Uterus (tissue), 4 donors: ENCODE measurements at places on chromosomes 16 and 17. TPM values are rescaled to one million over a fixed set of nuclear protein-coding genes. Genes with fewer than 3 reads are reported as not detected.

DNA sequence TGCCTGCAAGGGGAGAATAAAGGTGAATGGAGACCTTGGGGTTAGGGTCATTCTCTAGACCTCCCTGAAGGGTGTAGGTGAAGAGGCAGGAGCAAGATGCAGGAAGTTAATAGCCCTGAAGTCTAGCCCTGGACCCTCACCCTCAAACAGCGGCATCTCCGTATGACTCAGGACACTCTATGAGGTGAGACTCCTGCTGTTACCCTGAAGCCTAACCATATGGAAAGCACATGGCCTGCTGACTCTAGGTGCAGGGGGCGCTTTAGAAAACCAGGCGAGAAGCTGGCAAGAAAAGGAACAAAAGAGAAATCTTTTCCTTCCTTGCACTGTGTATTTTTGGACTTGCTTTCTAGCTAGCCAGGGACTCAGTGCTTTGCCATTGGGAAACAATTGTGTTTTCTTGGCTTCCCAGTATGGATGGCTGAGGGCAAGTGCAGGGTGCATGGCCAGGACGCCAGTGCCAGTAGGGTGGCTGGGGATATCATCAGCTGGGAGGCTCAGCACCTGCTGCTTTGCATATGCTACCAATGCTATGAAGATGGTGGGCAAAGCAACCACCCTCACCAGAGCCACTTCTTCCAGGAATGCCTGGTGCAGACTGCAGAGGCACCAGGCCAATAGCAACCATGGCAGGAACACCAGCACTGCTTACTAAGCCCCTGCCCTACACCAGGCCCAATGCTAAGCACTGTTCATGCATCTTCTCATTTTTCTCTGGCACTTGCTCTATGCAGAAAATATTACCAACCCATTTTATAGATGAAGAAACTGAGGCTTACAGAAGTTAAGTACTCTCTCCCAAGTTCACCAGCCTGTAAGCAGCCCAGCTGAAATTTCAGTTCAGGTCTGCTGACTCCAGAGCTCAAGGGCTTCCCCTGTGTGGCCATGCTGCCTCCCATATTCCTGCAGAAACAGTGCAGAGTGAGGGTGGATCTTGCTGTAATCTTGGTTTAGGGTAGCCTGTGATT, 425.1 kb downstream of the SLC39A11 start:
- DNase-seq = no peak

DNA sequence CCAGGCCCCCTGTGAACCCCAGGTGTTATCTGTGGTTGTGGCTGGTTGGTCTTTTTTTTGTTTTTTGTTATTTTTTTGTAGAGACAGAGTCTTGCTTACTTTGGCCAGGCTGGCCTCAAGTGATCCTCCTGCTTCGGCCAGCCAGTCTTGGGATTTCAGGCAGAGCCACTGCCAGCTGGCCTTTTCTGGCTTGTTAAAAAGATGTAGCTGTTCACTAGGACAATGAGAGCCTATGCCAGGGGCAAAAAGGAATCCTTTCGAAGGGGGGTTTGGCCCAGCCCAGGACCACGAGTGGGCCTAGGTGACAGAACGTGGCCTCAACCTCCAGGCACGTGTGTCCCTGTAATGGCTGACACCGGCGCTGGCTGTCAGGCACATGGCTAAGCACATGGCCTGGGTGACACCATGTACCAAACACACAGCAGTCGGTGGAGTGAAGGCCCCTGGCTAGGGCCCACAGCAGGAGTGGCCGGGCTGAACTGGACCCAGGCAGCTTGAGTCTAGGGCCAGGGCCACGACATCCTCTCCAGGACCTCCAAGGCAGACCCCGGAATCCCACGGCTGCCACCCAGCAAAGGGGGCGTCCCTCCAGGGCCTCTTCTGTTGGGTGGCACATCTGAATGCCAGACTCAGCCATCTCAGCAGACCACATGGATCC, 6.9 kb upstream of the SLC38A8 start:
- DNase-seq = no peak

DNA sequence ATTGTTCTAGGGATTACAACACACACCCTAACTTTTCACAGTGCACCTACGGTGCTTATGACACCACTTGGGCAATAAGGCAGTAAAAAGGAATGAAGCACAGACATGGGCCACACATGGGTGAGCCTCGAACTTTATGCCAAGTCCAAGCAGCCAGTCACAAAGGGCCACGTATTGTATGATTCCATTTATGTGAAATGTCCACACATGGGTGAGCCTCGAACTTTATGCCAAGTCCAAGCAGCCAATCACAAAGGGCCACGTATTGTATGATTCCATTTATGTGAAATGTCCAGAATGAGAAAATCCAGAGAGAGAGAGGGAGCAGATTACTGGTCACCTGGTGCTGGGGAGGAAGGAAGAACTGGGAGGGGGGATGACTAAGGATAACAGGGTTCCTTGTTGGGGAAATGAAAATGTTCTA, 22.2 kb downstream of the RMI2 start:
- DNase-seq = no peak

DNA sequence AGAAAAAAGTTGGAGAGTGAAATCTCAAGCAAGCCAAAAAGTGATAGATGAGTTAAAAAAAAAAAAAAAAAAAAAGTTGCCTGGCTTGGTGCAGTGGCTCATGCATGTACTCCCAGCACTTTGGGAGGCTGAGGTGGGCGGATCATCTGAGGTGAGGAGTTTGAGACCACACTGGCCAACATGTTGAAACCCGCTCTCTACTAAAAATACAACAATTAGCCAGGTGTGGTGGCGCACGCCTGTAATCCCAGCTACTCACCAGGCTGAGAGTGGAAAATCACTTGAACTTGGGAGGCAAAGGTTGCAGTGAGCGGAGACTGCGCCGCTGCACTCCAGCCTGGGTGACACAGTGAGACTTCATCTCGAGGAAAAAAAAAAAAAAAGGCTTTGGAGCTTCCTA, 668.8 kb downstream of the WWOX start:
- DNase-seq = peak; percentile 32

DNA sequence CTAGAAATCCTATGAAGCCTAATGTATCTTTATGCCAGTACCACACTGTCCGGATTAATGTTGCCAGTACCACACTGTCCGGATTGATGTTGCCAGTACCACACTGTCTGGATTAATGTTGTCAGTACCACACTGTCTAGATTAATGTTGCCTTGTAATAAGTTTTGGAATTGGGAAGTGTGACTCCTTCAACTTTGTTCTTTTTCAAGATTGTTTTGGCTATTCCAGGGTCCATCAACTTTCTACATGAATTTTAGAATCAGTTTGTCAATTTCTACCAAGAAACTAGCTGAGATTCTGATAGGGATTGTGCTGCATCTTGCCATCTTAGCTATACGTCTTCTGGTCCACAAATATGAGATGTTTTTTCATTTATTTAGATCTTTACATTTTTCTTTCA, 68.7 kb downstream of the TBX4 start:
- DNase-seq = no peak

DNA sequence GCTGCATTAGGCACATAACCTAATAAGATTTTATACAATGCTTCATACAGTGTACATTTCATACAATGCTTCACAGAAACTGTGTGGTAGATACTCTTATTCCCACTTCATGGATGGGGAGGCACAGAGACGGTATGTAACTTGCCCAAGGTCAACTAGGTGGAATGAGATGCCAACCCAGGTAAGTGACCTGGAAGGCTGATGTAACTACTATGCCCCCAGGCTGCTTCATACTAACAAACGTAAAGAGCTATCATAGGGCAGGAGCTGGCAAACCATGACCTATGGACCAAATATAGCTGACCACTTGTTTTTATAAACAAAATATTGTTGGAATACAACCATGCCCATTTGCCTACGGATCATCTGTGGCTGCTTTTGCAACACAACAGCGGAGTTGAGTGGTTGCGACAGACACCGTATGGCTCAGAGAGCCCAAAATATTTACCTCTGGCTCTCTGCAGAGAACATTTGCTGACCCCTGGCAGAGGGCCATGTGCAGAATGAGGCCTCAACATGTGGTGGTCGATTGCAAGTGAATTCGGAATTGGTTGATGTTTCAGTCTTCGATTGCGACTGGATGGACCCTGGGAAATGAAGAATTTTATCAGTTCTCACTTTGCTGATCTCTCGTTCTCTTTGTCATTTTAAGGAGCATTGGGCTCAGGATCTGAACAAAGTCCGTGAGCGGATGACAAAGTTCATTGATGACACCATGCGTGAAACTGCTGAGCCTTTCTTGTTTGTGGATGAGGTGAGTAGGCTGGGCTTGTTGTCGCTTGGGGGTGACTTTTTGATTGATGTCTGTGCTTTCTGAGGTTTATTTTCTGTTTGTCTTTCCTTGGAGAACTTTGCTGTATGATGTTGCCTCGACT, 109.7 kb downstream of the PLCG2 start:
- DNase-seq = no peak

GRCh38 chr16:51816929-51817328, 665.9 kb upstream of the SALL1 start:
- no peak for DNase-seq

DNA sequence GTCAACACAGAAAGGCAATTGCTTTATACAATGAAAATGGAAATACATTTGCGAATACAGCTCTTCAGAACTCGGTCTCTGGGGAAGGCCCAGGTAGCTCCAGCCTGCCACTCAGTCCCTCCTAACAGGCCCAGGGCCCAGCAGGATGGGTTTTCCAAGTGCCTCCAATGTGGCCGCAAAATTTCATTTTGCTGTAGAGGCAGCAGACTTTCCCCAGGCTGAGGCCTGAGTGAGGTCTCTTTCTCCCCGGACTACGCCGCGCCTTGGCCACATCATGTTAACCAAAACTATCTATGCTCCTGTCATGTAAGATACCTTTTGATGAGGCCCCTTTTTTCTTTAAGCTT, 606.0 kb upstream of the SALL1 start:
- DNase-seq = no peak

GRCh38 chr17:73043686-73044581, 48.6 kb downstream of the SLC39A11 start:
- no peak for DNase-seq

DNA sequence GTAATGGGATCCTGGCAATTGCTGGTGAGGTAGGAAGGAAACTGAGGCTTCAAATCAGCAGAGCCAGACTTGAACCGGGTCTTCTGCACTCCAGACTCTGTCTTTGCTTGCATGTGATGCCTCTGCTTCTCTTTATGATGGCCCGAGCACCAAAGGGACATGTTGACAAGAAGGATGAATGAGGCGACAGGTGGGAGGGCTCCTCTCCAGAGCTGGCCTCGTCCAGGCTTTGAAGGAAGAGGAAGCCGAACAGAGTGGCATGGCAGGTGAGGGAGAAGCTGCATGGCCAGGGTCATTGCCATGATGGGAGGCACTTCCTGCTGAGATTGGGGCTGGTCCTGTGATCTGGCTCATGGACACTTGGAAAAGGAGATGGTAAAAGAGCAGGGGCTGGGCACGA, 40.8 kb downstream of the AKAP1 start:
- no peak for DNase-seq

GRCh38 chr17:45246861-45247428, 14.9 kb downstream of the SPATA32 start:
- DNase-seq = no peak

DNA sequence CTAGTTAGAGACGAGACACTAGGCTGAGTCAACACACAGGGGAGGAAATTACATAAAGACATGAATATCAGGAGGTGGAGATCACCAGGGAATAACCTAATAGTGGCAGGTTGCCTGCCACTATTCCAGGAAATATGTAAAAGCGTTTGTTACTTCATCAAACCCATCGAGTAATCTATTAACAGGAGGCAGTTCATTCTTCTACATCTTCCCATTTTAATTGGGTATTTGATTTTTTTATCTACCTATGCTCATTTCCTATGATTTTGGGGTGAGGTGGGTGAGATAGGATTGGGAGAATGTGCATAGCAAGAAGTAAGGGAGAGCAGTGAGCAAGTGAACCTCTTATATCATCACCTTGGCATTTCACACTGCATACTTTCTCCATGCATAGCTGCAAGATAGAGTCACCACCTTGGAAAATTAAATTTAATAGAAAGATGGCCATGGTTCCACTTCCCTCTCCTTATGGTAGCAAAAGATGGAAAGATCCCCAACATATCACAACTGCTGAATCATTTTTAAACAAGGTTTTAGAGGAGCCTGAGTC, 312.2 kb downstream of the TMEM114 start:
- no peak for DNase-seq

GRCh38 chr17:9363440-9364350, 211.9 kb downstream of the STX8 start:
- DNase-seq = no peak

GRCh38 chr17:9472094-9472493, 103.5 kb downstream of the STX8 start:
- DNase-seq = no peak

GRCh38 chr16:2149630-2150417, 1.4 kb downstream of the RAB26 start:
- no peak for DNase-seq

DNA sequence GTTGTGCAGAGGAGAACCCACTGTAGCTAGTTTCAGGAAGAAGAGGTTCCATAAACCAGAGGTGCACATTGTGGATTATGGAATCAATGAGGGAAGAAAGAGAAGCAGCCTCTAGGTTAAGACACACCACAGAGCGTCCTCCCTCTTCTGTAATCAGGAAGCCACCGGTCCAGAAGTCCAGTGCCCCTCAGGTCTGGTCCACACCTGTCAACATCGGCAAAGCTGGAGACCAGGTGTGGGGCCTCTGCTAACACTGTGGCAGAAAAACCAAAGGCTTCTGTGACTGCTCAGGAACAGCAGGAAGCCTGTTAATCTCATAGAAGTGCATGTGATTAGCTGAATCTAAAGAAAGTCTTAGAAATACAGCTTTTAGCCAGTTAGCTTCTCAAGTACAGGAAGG, 23.3 kb downstream of the LIMD2 start:
- no peak for DNase-seq

GRCh38 chr16:71210-71539, 1.3 kb downstream of the RHBDF1 start:
- no peak for DNase-seq

DNA sequence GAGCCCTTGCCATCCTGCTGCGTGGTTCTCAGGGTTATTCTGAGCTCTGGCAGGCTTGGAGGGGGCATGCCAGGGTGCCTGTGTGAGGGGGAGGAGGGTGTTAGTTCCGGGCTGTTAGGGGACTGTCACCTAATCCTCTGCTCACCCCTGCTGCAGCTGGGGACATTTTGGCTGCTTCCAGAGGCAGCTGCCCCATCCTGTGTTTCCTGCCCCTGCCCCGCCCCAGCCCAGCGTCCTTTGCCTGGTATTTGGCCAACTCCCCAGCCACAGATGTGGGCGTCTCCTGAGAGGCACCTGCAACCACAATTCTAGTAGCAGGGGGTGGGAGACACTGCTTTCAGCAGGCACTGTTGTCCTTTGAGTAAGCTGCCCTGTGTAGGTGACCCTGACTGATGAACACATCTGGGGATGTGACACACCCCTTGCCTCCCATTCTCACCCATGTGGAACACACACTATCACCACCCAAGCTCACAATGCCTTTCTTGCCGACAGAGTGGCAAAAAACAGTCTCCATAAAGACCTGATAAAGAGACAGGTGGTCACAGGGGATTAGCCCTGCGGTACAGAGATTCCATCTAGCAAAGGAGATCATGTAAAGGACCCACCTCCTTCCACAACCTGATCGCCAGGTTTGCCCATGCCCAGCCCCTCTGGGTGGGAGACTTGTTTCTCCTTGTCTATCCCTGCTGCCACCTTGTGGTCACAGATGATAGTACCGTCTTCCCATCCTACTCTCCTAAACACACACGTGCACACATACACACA, at the start of gene CHRNE:
TSS of gene CHRNE (minus strand) at position 48 of the 768 bp plus-strand sequence. CDS start at position 13, 35 bp downstream.
- DNase-seq = peak; percentile 61

NF1 gene
- total RNA-seq = 131 TPM

SUZ12 gene
- 9.7 TPM for total RNA-seq

SEC14L5 gene
- not detected for total RNA-seq

KRT222 gene
- total RNA-seq = 2.6 TPM

KRT31 gene
- not detected for total RNA-seq

SLC52A1 gene
- total RNA-seq = not detected

CES3 gene
- total RNA-seq = 1.1 TPM

WNT3 gene
- 0.46 TPM for total RNA-seq

KRTAP4-9 gene
- not detected for total RNA-seq

CSNK1D gene
- total RNA-seq = 16.5 TPM
